ENCODE measurements at places on chromosomes 4 and X. TPM values are rescaled to one million over a fixed set of nuclear protein-coding genes. Genes with fewer than 3 reads are reported as not detected.

DNA sequence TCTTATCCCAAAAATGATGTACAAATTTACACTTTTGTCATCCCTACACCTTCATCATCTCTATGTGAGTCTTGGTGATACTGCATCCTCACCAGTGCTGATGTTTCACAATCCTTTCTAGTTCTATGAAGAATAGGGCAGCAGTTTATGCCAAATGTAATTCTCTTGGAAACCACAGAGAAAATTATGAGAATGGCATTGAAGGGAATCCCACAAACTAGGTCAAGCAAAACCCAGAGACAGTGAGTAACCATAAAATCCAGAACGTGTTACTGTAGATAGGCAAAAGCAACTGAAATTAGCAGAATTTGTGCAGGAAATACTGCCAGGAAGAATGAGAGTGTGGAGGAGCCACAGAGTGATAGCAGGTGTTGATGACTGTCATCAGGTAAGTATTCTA, 24.5 kb downstream of the IL15 start:
- no peak for DNase-seq

DNA sequence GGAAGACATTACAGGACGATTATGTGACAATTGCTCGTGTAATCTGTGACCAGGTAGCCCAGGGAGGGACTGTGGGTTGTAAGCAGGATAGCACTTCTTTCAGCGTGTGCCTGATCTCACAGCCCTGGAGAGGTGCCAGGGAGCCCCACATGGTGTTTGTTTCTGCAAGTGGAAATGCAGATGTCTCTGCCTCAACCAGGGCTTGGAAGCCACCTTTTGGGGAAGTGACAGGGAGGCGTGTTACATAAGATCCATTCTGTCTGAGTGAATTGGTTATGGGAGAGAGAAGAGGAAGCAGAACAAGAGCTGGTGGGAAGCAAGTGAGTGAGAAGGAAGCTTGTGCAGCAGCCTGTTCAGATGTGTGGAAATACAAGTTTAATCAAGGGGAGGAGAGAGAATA, 104.5 kb upstream of the GATB start:
- DNase-seq, result no peak

Gene BMPR1B
- not detected for total RNA-seq

DNA sequence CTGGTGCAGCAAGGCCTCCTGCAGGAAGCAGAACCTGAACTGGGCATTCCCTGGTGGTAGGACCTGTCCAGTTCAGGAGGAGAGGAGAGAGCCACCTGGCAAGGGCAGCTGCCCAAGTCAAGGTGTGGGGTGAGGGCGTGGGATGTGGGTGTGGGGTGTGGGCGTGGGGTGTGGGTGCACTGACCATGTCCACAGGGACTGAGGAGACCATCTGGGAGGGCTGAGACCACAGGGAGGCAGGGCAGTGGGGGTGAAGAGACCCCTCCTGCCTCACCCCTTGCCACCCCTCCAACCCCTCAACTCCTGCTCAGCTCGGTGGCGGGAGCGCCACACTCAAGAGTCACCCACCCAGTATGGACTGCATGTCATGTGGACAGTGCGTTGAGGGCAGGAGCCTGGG, 117.9 kb downstream of the CPZ start:
- DNase-seq, result no peak

Gene NLGN3
- 4.0 TPM for total RNA-seq

Gene UGT2B11
- total RNA-seq, result not detected

GRCh38 chrX:123869488-123869887, 9.6 kb downstream of the XIAP start:
- DNase-seq, result no peak

Gene WDR17
- total RNA-seq, result 0.07 TPM

DNA sequence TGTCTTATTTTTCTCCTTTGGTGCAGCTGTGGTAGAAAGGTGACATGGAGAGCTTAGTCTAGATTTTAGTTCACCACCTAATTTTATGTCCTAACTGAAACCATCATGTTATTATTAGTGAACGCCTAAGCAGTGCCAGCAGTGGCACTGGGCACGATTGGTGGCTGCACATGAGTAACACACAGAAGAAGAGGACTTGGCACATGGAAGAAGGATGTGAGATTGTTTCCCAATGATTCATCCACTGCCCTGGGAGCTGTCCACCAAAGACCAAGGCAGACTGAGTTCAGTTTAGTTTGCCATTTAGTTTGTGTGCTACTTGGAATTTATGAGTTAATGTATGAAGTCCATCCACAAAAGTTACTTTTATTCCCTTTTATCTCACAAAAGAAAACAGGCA, 68.1 kb upstream of the NAP1L5 start:
- no peak for DNase-seq

Gene HS3ST1
- not detected for total RNA-seq

DNA sequence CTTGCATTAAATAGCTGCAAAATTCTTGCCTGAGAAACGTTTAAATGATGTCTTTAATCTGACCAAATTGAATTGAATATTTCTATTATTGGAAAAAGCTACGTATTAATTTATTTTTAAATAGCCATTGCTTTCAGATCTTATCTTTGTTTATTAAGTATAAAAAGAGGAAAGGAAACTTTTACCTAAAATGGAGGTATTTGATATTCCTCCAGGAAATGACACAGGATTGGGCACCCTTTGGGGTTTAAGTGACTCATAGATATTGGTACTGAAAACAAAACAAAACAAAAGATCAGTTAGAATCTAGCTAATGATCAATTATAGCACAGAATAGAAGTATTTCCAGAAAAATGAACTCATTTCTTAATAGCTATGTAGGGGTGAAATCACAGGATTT, 34.1 kb downstream of the PLS3 start:
- no peak for DNase-seq

- DNase-seq, result peak; percentile 72
Measured at GRCh38 chr4:153152501-153153338, 51.5 kb upstream of the TRIM2 start.

GRCh38 chr4:159902648-159903047, 799.8 kb downstream of the RAPGEF2 start:
- DNase-seq, result no peak

Gene PLXNB3
- not detected for total RNA-seq

DNA sequence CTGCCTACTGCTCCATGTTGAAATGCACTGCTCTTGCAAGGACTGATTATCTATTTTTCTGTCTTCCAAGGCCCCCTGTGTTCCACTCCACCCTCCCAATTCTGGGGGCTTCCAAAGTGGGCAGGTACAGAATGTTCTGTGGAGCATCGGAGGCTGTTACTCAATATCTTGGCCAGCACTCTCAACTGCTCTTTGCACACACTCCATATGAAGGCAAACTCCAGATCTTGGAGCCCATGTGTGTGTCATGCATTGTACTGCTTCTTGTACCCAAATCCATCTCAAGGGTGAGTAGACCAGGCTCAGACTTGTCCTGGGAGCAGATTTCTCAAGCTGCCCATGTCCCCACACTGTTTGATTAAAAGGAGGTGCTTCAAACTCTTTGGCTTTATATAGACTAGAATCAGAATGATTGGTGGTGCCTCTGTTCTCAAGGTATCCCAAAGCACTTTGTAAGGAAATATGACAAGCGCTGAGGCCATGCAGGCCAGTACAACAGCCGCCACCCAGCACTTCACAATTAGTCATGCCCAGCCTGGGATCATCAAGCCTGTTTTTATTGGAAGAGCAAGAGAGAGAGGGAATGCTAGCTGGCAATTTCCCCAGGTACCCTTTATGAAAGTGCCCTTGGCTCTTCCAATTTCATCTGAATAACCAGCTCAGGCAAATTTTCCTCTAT, 44.3 kb downstream of the AR start:
- no peak for DNase-seq

Gene HSD17B13
- total RNA-seq, result 0.95 TPM

Gene SLC4A4
- total RNA-seq, result 17.9 TPM

Gene MAGEC1
- total RNA-seq, result not detected

- no peak for DNase-seq
Measured at GRCh38 chrX:67435536-67435935, 108.3 kb upstream of the AR start.

DNA sequence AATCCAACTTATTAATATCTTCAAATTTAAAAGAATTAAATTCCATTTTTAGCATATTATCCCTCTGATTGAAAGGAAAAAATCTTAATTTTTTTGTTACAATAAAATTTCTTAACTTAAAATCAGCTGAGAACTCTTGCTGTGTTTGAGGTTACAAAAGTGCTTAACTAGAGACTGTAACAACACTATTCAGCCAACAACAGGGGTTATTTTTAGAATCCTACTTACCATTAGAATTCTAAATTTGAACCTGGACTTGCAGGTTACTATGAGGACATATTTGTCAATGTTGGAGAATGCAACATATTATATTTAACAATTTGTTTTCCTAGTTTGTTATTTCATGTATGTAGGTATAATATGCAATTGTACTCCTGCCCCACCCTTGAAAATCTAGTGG, 238.1 kb upstream of the CXXC4 start:
- no peak for DNase-seq

- DNase-seq, result no peak
Measured at GRCh38 chrX:5155301-5155700, 1073.4 kb downstream of the NLGN4X start.

DNA sequence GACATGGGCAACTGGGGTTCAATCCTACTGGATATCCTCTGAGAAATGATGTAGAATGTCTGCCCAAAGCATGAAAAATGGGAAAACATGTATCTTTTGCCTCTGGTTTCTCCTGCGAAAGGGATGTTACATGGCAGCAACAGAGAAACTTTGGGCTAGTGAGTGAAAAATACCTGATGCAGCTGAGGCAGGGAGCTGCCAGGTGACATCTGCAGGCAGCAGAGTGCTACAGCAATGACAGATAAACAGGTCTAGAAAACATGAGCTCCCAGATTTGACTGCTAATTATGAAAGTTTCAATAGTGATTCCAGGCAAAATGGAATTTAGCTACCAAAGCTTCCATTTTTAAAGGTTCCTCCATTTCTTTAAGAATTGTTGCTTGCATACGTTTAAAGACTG, 4.8 kb upstream of the CXCL1 start:
- no peak for DNase-seq

Gene FGF5
- 0.09 TPM for total RNA-seq

DNA sequence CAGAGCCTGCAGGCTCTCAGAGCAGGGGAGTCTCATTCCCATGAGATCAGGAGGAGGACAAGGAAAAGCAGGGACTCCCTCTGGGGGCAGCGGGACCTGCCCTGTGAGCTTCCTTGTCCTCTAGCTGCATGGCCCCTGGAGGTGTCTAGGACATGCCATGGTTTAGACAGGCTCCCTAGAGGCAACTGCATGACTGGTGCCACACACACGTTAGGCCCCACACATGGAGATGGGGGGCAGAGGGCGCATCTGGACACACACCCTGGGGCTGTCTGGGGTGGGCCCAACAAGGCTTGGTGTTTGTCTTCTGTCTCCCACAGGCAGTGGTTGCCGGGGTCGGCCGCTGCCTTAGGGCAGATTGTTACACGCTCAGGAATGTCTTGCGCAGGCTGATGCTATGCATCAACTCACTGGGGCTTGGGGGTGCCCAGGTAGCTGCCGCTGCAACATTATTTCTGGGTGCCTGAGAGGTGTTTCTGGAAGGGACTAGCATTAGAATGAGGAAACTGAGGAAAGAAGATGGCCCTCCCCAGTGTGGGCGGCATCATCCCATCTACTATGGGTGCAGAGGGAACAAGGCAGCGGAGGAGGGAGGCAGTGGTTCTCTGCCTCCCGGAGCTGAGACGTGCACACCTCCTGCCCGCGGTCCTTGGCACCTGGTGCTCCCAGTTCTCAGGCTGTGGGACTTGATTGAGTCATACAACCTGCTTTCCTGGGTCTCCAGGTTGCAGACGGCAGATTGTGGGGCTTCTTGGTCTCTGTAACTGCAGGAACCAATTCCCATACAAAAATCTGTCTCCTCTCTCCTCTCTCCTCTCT, 32.1 kb upstream of the GPR78 start:
- DNase-seq, result no peak

GRCh38 chrX:72308566-72309296, 3.0 kb upstream of the CITED1 start:
- DNase-seq, result peak; percentile 34

DNA sequence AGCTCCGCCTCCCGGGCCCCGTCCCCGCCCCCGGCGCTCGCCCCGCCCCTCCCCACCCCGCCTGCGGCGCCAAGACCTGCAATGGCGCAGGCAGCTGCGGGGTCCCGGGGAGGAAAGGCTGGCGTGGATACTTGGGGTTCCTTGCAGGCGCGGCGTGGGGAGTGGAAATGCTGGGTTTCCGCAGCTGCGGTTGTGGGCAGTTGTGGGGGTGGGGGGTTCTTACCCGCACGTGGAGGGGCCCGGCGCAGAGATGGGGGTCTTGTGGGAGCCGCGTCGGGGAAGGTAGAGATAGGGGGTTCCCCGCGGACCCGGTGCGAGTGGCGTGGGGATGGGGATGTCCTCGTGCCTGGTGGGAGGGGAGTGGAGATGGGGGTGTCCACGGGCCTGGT, 680 bp upstream of the ASMTL start:
- peak; percentile 92 for DNase-seq

DNA sequence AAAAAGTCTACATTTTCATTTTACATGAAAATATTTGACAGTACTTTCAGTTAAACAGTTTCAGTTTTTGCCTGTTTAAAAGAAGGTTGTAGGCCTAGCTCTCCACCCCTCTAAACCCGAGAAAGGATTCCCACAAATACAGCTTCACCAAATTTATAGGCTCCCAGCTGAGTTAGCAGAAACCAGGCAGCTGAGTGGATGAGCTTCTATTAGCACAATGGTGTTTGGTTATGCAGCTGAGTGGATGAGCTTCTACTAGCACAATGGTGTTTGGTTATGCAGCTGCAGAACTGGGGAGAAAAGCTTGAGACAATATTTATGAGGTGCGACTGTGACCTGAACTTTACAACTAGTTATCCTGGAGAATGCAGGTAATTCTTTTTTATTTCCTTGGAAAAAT, 36.6 kb upstream of the PAQR3 start:
- no peak for DNase-seq

GRCh38 chr4:120785202-120785601, 137.3 kb downstream of the PRDM5 start:
- DNase-seq, result no peak

- no peak for DNase-seq
Measured at GRCh38 chr4:121898150-121898549, 27.9 kb upstream of the BBS7 start.

Gene MAGEA12
- not detected for total RNA-seq

GRCh38 chrX:106599411-106599810, 12.4 kb upstream of the RADX start:
- DNase-seq, result no peak

Gene LINC00632
- 0.12 TPM for total RNA-seq

DNA sequence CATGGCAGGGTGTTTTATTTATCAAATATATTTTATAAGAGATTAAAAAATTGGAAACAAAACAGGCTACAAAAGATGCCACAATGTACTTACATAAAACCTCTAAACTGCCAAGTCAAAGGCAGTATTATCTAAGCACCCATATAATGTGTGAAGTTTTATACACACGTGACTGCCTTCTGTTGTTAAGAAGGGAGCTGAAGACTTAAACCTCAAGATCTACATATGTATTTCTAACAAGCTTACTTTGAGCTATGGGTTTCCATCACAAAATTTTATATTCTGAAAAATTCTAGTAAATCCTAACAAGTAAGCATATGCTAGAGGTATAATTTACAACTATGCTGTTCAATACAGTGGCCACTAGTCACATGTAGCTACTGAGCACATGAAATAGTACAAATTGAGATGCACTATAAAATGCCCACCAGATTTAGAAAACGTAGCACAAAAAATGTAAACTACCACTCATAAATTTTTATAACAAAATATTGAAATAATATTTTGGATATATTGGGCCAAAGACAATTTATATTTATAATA, 9.8 kb downstream of the ATP8A1 start:
- peak; percentile 52 for DNase-seq

GRCh38 chrX:136354201-136354600, 53.4 kb downstream of the ADGRG4 start:
- DNase-seq, result no peak
